ENCODE measurements at places on chromosomes 12 and 14.

- DNase-seq = no peak
Measured at GRCh38 chr12:107983756-107984472, 145.2 kb upstream of the WSCD2 start.

- DNase-seq = no peak
Measured at GRCh38 chr12:12171991-12172511, 94.8 kb downstream of the LRP6 start.

GRCh38 chr14:22837114-22837749 lies 847 bp downstream of the MMP14 start:
- peak; percentile 61 for DNase-seq

DNA sequence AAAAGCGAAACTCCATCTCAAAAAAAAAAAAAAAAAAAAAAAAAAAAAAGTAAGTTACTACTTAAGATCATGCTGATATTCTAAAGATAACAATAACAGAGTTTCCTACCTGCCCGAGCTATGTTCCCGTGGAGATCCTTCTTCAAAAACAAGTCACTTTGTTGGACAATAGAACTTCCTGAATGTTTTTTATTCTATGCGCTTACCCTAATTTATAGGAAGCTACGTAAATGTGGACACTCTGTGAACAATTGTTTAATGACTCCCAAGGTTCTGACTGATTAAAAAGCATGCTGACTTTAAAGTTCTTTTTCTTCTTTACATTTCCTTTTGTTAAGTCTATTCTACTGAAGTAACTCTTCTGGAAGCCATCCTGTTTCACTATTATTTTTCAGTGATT lies 52.5 kb downstream of the FGD4 start:
- DNase-seq = no peak

DNA sequence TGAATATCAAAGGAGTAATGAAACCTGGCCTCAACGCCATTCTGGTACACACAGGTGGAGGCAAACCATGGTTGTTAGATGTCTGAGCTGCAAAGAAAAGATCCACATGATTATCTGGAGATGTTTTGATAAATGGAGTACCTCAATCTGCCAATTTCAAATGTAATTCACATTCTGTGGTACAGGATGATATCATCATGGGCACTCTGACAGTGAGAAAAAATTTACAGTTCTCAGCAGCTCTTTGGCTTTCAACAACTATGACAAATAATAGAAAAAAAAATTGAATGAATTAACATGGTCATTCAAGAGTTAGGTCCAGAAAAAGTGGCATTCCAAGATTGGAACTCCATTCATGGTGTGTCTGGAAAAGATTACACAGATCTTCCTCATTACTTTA lies 17.3 kb downstream of the TMED8 start:
- no peak for DNase-seq

GRCh38 chr12:115155665-115156645 lies 472.0 kb upstream of the TBX3 start:
- DNase-seq = no peak

DNA sequence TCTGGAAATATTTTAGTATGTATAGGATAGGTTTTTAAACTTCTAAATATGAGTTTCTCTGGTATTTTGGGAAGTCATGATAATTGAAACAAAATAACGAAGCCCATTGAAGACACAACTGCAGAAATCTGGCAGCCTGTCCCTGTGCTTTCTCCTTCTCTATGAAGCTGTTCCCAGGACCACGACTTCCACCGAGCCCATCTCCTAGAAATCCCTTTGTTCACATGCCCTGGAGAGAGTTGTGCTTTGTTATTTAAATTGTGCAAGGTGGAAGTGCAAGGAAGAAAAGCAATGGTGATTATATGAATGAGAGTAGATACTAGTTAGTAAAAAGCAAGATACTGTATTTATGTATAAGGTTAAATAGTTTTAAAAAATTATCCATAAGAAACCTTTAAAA lies 32.2 kb downstream of the STK38L start:
- no peak for DNase-seq

DNA sequence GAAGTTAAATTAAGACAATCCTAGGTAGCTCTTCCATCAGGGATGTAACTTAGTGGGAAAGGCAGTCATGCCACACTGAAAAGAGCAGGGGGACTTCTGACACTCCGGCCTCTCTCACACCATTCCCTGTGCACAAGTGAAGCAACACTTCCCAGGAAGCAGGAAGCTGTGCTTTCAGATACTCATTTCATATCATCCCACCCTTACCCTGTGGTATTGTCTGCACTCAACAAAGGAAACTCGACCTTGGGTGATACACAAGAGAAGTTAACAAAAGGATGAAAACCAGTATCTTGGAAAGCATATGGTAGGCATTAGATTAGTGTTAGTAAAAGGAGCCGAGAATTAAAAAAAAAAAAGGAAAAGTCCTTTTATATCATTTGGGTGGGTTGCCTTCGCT lies 61.3 kb upstream of the MDM1 start:
- DNase-seq = no peak

DNA sequence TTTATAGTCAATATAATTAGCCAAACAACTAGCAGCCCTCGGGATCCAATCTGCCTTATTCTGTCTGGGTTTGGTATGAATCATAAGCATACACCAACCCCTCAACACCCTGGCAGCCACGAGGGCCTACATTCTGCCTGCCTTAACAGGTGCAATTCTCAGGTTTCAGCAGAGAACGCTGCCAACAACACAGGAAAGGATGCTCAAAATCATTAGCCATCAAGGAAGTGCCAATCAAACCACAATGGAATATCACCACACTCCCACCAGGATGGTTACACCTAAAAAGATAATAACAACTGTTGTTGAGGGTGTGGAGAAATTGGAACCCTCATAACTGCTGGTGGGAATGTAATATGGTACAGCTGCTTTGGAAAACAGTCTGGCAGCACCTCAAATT lies 122.8 kb downstream of the TTC7B start:
- DNase-seq = no peak

DNA sequence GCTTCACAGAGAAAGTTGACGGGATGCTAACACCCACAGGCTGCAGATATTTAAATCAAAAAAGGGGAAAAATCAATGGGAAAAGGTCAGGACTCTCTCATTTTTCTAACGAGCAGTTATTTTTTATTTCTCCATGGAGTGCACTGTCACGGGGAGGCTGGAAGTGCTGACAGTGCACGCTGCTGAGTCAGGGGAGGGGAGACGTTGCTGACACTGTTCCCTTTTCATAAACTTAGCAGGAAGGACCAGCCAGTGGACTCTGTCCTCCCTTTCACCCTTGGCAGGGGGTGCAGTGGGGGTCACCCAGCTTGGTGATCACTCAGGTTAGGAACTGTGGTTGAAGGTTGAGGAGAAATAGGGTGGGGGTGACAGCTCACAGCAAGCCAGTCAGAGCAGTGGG lies 65.6 kb upstream of the FUT8 start:
- DNase-seq = no peak

- no peak for DNase-seq
Measured at GRCh38 chr14:102095231-102095870, 8.5 kb upstream of the HSP90AA1 start.

DNA sequence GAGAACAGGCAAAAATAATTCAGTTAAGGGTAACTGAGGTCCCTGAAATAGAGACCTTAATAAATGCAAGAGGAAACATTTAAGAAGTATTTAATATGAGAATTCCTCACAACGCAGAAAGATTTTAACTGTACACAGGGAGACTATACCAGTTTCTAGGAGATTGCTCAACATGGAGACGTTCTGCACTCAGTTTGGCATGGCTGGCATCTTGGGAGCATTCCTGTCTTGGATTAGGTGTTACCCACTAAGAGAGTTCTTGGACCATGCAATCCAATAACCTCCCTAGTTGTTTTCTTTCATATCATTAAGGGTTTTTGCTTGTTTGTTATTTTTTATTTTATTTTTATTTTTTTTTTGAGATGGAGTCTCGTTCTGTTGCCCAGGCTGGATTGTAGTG lies 302.4 kb downstream of the NELL2 start:
- DNase-seq = no peak

GRCh38 chr12:120539303-120539702 lies 5.1 kb downstream of the RNF10 start:
- no peak for DNase-seq

DNA sequence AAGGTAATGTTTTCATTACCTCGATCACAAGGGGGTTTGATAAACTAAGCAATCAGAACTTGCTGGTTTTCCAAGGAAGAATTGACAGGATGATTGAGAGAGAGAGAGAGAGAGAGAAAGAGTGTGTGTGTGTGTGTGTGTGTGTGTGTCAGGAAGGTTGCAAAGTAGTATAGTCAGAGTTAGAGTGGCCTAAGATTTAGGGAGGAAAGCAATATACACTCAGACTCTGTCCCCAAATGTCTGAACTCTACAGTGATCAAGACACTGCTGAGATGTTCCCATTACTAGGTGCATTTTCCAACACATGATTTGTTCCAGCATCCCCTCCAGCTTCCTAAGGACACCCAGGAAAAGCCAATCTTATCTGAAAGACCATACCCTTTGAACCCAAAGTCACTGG lies 1074.1 kb downstream of the BCL11B start:
- no peak for DNase-seq

DNA sequence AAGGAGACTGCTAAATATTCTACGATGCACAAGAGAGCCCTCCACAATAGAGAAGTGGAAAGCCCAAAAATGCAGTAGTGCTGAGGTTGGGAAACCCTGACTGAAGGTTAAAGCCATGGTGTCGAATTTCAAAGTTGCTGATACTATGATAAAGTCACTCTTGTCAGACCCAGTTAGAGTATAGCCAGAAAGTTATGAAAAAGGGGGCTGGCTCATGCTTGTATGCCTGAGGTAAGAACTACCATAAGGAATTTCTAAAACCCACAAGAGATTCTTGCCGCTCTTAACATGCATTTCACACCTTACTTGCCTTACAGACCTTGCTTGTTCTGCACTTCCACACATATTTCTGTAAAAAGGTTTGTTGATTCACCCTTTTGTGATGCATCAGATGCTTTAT lies 184.6 kb downstream of the SLC6A15 start:
- no peak for DNase-seq

DNA sequence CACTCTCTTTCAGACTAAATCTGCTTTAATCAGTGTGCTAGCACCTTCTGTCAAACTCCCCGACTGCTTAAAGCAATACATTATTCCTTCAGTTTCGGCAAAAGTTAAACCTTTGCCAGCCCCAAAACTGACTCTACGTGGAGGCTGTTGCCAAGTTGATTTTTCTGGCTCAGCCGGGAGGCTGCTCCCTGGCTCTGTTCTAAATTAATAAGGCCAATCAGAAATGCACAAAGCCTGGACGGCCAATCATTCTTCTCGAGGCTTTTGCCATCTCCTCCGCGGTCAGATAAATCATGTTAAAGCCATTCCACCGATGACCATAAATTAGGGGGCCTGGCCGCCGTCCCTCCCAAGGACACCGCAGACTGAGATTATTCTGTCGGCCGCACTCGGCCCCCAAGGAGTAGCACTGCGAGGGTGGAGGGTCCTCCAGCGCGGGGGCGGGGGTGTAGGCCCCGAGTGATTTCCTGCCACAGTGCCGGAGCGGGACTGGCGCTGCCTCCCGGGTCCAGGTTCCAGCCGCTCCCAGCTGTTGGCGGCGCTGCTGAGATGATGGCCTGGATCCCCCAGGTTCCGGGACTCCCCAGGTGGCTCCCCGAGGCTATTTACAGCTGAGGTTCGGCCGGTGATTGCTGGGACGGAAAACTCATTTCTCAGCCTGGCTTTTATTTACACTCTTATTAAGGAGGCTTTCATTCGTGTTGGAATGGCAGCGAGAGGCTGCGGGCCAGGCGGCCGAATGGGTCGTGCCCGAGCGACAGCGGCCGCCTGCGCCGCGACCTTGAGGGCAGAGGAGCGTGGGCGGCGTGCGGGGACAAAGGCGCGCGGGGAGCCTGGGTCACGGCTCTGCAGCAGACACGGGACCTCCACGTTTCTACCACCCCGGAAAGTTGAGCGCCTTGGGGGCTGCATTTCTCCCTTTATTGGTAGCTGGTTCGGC lies 165.1 kb downstream of the MON2 start:
- peak; percentile 78 for DNase-seq

- no peak for DNase-seq
Measured at GRCh38 chr12:49809381-49809905, 18.8 kb downstream of the NCKAP5L start.

GRCh38 chr12:118219772-118220171 lies 83.8 kb downstream of the PEBP1 start:
- DNase-seq = no peak

DNA sequence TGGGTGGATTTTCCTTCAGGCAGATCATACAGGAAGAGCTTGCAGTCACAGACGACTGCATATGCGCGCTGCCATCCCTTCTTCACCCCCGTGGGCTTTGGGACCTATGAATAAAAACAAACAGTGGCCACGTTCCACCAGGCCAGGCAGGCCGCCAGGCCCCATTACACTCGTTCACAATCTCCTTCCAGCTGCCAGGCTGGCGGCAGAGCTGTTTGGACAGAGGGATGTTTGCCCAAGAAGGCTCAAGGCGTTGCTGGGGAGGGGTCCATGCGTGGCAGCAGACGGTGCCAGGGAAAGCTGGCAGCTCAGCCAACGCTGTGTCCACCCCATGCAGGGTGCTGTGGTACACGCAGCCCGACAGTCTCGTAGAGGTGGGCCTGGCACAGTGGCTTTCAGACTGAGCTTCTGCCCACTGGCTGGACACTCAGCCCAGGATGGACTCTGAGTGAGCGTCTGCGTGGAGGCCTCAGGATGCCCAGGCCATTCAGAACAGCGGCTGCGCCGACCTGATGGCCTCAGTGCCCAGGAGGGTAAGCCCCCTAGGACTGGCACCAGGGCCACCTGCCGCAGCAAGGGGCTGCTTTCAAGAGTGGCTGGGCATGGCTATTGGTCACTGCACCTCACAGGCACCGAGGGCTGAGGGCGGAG lies 27.5 kb downstream of the AMN start:
- DNase-seq = no peak

GRCh38 chr14:61396279-61396678 lies 74.9 kb downstream of the PRKCH start:
- DNase-seq = no peak

GRCh38 chr14:89922031-89922907 lies 32.3 kb downstream of the EFCAB11 start:
- DNase-seq = no peak

- no peak for DNase-seq
Measured at GRCh38 chr12:103028881-103029639, 71.6 kb downstream of the ASCL1 start.

DNA sequence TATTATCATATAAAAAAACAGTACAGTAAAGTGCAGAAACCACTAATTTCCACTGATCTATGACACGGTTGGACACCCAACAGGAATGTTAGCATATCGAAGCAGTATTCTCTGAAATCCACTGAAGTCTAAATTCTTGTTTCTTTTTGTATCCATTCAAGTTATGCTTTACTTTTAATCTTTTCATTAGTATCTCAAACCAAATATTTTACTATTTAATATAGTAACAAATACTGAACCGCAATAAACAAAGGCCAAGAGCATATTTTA lies 41.1 kb downstream of the ATXN2 start:
- no peak for DNase-seq

DNA sequence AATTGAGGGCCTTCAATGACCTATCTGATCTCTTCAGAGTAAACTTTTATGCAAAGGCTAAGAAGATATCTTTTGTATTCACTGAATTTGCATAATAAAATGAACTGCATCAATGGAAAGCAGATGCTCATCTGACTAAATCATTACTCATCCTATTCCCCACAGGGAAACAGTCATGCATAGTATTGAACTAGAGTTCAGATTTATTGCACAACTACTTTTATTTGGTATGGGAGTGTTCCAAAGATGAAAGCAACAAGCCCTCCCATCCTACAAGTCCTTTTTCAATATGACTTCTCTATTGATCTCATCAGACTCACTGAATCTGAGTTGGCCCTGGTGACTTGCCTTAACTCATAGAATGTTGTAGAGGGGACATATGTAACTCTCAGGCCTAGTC lies 159.8 kb downstream of the KITLG start:
- no peak for DNase-seq

- DNase-seq = no peak
Measured at GRCh38 chr12:121925358-121925695, 6.9 kb downstream of the CFAP251 start.

All from nephron progenitor cell (in vitro differentiated cells).